Left lobe of liver (tissue), 2 donors: ENCODE measurements at places on chromosomes 13 and 19.

- no peak for DNase-seq
These were observed 98.5 kb downstream of the MIPEP start for GRCh38 chr13:23790577-23791170.

DNA sequence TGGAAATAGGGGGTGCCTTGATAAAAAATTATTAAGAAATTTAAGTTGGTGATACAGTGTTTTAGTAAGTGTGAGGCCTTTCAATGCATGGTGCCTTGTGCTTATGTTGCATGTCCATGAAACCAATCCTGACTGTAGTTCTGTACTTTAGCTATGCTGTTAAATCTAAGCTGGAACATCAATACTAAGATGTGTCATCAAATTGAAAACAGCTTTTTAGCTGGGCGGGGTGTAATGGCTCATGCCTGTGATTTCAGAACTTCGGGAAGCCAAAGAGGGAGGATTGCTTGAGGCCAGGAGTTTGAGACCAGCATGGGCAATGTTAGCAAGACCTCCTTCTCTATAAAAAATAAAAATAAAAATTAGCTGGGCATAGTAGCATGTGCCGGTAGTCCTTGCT lies 930.3 kb upstream of the PCDH9 start:
- no peak for DNase-seq

DNA sequence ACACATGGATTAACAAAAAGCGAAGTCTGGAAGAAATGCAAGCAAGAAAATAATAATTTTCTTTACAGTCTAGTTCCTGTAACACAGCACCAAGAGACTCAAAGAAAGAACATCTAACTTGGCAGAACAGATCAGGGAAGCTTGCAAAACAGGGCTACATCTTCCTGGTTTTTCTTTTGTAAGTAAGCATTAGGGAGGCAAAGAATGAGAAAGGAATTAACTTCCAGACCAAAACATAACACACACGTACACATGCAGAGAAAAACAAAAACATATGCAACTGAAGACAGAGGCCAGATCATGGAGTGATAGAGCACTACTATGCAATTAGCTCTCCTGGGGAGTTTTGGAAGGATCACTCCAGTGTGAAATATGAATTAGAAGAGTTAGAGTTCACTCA lies 120.5 kb downstream of the DIAPH3 start:
- no peak for DNase-seq

- DNase-seq = no peak
These were observed 55.1 kb downstream of the RAB20 start for GRCh38 chr13:110506396-110506795.
